Activated CD4-positive, CD25-positive, alpha-beta regulatory T cell treated with anti-CD3 and anti-CD28 coated beads, Interleukin-2, amount 50 U/mL, for 16 hours (primary cell): ENCODE measurements at places on chromosomes 11 and 22.

GRCh38 chr22:31602259-31602952, 59.6 kb downstream of the PISD start:
- DNase-seq, result no peak

DNA sequence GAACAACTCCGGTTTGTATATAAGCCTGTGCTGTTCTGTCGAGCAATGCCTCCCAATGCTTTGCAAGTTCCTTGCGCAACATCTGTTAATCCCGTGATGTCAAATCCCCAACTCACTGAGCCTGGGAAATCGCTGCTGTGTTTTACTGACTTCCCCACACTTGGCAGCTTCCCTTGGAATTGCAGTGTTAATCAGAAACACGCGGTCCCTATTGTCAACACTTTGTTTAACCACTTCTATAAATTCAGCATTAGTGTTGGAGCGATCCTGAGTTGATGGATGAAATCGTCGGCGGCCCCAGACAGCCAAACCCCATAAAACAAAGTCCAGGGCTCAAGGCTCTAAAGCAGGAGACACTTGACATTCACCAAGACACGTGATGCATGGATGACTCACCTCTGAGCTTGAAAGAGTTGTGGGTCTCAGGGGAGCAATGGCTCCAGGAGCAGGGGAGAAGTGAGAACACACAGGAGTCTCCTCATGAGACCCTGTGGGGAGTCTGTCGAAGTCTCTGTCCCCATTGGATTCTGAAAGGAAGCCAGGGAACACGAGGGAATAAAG, 555.3 kb downstream of the MIAT start:
- DNase-seq, result no peak

- no peak for DNase-seq
These were observed 225.7 kb downstream of the FAM76B start for GRCh38 chr11:95563859-95564258.

DNA sequence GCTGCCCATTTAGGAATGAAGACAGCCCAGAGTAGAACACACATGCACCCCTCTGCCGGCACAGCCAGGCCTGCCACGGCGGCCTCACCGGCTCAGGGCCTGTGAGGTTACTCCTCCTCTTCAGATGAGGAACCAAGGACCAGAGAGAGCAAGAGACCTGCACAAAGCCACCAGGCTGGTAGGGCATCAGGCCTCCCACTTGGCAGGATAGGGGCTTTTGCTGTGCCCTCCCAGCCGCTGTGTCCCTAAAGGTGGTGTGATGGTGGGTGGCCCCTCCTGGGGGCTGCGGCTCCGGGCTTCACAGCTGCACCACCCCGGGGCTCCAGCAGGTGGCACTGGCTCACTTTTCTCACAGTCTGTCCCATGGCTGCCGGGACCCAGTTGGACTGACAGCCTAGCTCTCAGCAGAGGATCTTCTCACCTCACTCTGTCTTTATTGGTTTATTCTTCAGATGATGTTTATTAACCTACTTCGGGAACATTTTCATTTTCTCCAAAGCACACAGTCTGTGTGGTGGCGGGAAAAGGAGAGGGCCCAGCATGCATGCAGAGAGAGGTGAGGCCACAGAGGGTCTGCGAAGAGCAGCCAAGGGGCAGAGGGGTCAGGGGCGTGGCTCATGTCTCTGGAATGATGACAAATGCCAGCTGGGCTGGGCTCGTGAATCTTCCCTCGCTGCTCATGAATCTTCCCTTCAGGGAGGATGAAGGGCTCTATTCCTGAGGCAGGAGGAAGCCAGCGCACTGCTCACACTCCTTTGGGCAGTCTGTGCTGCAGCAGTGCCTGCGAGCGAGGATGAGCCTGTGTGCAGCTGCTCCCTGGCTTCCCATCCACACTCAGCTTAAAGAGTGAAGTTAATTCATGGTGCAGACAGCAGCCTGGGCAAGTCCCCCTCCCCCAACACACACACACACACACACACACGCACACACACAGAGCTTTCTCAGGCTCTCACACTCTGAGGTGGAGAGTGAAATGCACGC, 101.1 kb upstream of the PITPNB start:
- peak; percentile 23 for DNase-seq

GRCh38 chr11:74721479-74721835, 9.8 kb downstream of the CHRDL2 start:
- no peak for DNase-seq

- DNase-seq, result no peak
These were observed 167.1 kb downstream of the ETS1 start for GRCh38 chr11:128420265-128420664.

DNA sequence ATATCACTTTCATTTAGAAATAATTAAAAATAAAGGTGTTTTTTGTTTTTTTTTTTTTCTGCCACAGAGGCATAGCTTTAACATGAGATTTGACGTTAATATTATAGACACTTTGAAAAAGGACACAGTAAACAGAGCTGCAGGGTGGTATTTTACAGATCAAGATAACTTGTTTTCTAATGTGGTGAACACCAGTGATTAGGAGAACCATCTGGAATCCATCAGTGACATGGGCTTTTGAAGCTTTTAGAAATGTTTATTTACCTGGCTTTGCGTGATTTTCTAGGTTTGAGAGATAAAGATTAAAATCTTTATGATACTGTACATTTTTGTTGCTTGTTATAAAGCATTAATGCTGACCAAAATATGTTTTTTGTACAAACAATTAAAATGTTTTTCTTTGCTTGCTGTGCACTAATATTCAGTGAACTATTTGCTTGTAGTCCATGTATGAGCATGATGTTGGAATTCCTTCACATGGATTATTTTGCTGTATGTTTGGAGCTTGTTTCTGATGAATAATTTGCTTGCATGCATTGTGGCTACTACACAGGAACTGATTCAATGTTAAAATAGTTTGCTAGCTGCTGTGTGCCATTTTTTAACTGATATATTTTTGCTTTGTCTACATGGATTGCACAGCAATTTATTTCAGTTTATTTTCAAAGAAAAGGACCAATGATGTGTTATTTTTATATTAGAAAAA, 352.1 kb upstream of the NARS2 start:
- no peak for DNase-seq
